ENCODE measurements at places on chromosomes 5 and 9.

DNA sequence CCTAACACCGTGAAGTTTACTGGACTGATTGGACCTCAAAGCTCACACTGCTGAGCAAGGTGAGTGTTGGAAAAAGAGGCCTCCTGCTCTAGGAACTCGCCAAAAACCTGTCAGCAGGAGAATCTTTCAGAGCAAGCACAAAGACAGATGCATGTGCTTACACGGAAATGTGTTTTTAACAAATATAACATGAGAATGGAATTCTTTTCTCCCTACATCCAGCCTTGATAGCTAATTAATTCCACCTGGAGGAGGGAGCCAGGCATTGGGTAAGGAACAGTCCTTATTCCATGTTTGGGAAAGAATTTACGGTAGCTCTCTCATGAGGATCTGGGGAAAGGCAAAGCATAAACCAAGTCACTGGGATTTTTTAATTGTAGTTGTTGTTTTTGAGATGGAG, 98.8 kb downstream of the KLF4 start:
- no peak for DNase-seq

- DNase-seq: no peak
These were observed 8.3 kb downstream of the GLE1 start for GRCh38 chr9:128512820-128513219.

GRCh38 chr5:144191998-144192397, 21.3 kb downstream of the KCTD16 start:
- DNase-seq: no peak

DNA sequence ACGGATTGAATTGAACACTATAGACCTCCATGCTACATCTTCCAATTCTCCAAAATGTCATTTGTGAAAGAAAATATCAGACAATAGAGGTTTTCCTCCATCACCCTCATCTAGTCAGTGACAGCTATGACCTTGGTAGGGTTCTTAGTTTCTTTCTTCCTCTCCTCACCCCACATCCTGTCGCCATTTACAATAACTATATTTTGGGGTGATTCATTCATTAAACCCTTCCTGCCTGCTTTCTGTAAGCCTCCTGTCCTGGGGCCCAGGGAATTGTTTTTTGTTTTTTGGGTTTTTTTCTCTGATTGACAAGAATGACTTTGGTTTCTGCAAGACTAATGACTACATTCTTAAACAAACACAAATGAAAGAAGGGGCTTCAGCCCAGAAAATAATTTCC, 82.6 kb downstream of the PRELID2 start:
- DNase-seq: no peak

GRCh38 chr9:94918038-94918753, 191.7 kb downstream of the AOPEP start:
- DNase-seq: no peak

- peak; percentile 72 for DNase-seq
These were observed 79.8 kb upstream of the MELK start for GRCh38 chr9:36492865-36493264.

DNA sequence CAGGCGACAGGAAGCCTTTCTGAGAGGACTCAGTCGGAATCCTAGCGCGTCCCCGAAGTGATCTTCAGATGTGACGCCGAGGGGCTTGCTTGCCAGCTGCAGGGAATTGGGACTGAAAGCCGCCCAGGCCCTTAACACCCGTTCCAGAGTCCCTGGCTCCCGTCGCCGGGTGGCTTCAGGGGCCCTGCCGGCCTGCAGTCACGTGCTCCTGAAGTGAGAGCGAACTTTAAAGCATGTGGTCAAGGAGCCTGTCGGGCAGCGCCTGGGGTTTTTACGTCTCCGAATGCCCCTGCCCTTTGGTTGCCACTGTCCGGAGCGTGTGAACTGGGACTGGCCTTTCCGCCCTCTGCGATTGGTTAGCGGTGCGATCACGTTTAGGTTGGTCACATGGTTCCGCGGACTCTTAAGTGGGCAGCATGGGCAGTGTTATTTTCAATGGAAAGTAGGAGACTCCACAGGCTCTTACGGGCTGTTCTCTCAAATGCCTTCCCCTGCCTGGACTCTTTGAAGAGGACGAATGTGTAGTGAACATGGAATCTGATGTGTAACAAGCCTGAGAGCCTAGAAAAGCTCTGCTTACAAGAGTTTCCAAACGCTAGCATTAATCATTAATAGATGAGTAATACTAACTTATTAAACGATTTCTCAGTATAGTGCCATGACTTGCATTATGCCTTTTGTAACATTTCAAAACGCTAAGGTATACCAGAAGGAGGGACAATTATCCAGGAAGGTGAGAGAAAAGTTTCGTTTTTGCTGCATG, 1.9 kb downstream of the VLDLR start:
- DNase-seq: no peak

- DNase-seq: no peak
These were observed 45.5 kb upstream of the TNFSF15 start for GRCh38 chr9:114851306-114851705.

DNA sequence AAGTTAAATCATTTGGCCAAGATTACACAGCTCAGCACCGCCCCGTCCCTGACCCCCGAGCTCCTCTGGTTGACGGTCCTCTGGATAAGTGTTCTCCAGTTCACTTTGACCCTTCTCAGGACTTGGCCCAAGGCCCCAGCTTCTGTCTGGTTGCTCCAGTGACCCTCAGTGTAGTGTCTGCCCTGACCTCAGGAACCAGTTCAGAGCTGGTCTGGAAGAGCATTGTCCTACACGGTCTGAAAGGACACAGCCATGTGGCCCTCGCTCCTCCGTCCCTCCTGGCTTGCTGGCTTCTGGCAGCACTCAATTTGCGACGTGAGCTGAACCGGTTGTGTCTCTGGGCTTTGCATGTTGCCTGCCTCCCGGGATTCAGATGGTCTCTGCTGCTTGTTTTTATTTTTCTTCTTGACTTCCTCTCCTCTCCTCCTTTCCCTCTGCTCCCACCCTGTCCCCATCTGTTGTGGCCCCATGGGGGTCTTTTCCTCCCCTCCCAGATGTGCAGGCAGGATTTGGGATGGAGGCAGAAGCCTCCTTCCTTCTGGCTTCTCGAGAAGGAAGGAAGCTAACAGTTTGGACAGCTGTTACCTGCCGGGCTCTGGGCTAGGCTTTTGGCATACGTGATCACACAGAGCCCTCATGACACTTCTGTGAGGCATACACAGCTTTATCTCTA, 72.0 kb downstream of the PPARGC1B start:
- DNase-seq: no peak

GRCh38 chr5:171907725-171908343, 98.6 kb downstream of the FBXW11 start:
- DNase-seq: peak; percentile 76

DNA sequence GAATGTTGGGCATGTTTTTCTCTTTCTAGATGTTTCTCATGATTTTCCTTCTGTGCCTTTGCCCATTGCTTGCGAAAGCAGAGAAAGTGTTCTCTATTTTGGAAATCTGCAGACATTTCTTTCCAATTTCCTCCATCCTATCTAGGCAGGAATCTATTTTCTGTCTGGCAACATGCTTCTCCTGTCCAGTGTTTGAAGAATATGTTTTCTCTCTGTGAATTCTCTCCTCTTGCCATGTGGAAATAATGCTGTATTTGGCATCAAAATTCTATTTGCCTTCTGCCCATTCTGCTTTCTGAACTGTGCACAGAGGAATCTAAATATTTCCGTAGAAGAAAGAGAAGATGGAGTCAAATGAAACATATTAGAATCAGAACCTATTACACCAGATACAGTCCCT, 833.3 kb downstream of the CDH9 start:
- no peak for DNase-seq

DNA sequence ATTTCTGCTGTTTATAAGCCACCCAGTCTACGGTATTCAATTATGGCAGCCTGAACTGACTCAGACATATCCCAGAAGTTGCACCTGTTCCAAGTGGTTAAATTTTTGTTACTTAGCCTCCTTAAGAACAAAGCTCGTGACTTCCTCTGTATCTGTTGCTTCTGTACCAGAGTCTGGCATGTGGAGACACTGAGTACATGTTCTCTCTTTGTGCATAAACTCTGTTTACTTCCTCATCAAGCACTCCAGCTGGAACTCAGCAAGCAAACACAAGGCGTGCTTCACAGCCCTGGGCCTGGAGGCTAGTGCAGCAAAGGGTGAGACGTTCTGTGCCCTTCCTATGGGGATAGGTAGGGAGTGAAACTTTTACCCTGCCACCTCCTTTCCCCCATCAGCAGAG, 19.0 kb downstream of the C9orf152 start:
- DNase-seq: no peak

DNA sequence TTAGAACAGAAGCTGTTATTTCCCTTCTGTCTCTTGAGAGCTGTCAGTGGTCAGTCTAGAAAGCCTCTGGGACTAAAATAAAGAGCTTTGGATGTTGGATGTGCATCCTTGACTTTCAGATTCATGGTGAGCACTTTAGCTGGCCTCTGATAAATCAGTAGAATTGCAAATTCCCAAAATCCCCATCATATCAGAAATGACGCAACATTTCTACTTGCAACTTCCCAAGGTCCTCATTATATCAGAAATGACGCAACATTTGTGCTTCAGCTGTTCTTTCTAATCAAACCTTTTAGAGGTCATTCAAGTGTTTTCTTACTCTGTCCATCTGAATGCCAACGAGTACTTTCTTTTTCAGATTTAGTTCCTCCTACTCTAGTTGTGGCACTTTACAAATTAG, 167.3 kb upstream of the MOCS2 start:
- no peak for DNase-seq

GRCh38 chr5:91712718-91713117, 329.6 kb upstream of the ARRDC3 start:
- DNase-seq: no peak

- DNase-seq: no peak
These were observed 66.7 kb upstream of the XPA start for GRCh38 chr9:97763874-97764273.

GRCh38 chr9:105413525-105413924, 34.3 kb upstream of the FSD1L start:
- DNase-seq: no peak

- peak; percentile 95 for DNase-seq
These were observed at the start of the genes NDOR1 and TMEM203 for GRCh38 chr9:137205126-137206069. NDOR1 (plus strand) TSS chr9:137205700; CDS start chr9:137205778, 78 bp downstream. TMEM203 (minus strand) TSS chr9:137205648; CDS start chr9:137205414, 234 bp downstream.

- no peak for DNase-seq
These were observed 81.5 kb upstream of the MSX2 start for GRCh38 chr5:174642816-174643405.

- no peak for DNase-seq
These were observed 209.4 kb downstream of the PIK3R1 start for GRCh38 chr5:68424799-68425537.

- DNase-seq: no peak
These were observed 17.1 kb downstream of the RNF44 start for GRCh38 chr5:176519810-176520720.

GRCh38 chr9:108910914-108911313, 23.0 kb downstream of the ELP1 start:
- no peak for DNase-seq

GRCh38 chr9:92446536-92446935, 22.3 kb upstream of the OMD start:
- DNase-seq: no peak

DNA sequence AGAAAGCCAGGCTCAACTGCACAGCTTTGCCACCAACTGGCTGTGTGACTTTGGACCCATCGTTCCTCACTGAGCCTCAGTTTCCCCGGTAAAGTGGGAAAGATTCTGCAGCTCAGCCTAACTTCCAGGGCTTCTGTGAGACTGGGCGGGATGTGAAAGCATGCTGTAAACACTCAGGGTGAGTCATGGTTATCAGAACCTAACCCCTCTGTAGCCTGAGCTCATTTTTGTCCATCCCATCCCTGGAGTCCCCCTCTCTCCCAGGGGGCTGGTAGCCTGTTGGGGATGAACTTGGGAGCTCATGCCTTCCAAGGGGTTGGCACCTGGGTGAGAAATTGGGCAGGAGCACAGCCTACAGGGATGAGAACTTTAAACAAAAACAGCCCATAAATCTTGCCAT, 2.3 kb downstream of the CCDC69 start:
- DNase-seq: no peak

- DNase-seq: no peak
These were observed 18.6 kb downstream of the RALGDS start for GRCh38 chr9:133102190-133103021.

- no peak for DNase-seq
These were observed 133.8 kb downstream of the PAX5 start for GRCh38 chr9:36900136-36900855.

Data from natural killer cell (primary cell).